ENCODE measurements at places on chromosomes 4 and X.

DNA sequence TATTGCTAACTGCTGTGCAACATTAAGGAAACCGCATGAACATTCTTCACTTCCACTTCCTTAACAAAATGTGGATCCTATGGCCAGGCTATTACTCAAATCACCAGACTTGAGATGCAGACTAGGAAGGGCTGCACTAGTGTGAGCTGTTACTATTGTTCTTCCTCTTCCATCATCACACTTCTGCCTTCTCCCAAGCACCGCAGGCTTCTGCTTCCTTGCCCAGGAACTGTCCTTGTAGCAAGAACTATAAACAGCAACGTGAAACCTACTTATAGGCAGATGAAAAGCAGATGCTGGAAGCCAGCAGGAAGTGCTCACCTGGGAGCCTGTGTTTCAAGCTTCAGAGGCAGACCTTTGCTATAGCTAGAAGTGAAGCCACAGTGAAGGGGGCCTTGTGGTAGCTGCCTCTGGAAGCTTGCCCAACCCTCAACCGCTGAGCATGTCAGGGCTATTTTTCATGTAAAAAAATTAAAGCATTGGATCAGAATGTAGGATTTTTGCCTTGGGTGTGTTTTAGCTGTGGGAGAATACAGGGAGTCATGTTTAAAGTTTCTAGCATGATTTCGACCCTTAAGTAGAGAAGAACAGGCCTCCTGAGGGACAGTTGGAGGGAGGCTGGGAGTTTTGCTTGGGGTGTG lies 43.9 kb downstream of the CLNK start:
- no peak for DNase-seq

GRCh38 chrX:67104982-67105757 lies 438.7 kb upstream of the AR start:
- no peak for DNase-seq

DNA sequence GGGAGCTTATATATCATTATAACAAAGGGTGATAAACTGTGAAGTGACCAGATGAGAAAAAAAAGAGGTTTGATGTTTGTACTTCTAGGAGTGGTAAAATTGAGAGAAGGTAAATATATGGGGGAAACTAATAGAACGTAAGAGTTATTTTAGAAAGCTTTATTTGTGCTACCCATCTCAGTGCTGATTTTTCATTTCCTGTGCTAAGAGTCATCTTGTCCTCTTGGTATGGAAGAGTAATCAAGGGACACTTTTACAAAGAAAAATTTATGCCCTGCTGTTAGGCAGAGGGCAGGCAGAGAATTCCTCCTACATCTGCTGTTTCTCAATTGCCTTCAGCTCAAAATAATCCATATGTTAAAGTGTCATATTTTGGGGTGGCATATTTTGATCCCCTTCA lies 49.6 kb upstream of the BMP2K start:
- peak; percentile 48 for DNase-seq

DNA sequence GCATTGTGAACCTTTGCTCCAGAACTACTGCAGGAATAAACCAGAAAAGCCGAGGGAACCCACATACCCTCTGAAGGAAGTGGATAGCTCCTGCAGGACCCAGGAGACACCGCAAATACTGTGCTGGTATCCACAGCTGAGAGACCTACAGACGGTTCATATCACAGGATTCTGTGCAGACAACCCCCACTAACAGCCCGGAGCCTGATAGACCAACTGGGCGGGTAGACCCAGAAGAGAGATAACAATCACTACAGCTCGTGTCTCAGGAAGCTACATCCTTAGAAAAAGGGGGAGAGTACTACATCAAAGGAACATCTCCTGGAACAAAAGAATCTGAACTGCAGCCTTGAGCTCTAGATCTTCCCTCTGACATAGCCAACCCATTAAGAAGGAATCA lies 150.8 kb downstream of the FRAS1 start:
- peak; percentile 22 for DNase-seq

DNA sequence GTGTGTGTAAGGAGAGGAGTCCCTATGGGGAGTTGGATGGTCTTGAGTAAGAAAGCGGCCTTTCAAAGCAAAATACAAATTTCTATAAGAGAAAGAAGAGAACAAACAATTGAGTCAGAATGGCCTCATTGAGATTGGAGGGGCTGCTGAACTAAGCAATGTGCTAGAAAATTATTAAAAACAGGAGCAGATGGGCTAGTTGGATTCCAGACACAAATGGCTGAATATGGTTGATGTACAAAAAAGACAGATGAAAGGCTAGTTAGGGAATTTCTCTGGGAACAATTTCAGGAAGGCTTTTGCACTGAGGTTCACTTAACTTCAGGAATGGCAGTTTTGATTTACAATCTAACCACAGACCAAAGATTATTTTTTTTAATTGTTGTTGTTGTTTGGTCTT lies 1806.8 kb upstream of the TENM3 start:
- DNase-seq: no peak

GRCh38 chr4:6491235-6491634 lies 18.8 kb upstream of the PPP2R2C start:
- DNase-seq: no peak

- DNase-seq: no peak
Observed at GRCh38 chrX:153372949-153373348, 28.2 kb downstream of the PNMA6E start.

DNA sequence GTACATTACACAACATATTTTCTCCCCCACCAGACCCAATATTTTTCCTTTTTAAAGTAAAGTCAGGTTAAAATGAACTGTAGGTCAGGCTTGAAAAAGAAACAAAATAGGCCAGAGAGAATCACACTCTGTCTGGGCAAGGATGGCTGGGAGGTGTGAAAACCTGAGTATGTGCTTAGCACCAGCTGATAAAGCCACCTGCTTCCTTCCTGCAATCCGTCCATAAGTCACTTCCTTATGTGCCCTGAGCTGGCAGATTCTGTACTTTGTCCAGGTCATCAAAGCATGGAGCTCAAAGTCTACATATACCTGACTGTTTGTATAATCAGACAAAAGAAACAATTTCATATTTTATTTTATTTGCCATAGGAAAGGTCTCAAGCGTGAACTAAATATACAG lies 37.7 kb downstream of the ANTXR2 start:
- DNase-seq: peak; percentile 38

- no peak for DNase-seq
Observed at GRCh38 chrX:10988653-10989052, 122.5 kb upstream of the HCCS start.

GRCh38 chr4:37995299-37995821 lies 35.2 kb downstream of the PTTG2 start:
- peak; percentile 13 for DNase-seq

DNA sequence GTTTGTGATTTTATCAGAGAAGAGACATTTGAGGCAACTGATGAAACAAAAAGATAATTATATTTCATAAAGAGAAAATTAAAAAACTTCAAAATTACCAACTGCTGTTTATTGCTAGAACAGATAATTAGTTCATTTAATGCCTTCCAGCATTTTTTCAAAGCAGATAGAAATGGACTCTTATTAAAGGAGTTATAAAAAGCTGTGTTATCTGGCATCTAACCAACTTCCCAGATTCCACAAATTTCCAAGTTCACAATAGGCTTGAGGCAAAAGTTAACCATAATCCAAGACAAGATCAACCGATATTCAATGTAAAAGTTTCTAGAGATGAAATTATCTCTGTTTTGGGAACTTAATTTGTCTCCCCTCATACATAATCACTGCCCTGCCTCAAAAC lies 152.4 kb downstream of the TSPAN5 start:
- DNase-seq: no peak

DNA sequence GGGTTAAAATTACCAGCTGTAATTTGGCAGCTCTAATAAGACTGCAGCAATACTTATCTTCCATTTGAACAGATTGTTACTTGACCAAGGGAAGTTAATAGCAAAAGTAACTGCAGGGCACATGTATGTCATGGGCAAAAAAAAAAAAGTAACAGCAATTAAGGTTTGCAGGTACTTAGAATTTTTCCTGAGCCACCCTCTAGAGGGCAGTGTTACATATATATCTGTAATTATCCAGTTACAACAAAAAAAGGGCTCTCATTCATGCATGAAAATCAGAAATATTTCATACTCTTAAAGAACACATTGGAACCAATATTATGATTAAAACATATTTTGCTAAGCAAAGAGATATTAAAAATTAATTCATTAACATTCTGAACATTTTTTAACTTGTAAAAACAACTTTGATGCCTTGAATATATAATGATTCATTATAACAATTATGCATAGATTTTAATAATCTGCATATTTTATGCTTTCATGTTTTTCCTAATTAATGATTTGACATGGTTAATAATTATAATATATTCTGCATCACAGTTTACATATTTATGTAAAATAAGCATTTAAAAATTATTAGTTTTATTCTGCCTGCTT lies 25.1 kb downstream of the XIAP start:
- DNase-seq: peak; percentile 67

DNA sequence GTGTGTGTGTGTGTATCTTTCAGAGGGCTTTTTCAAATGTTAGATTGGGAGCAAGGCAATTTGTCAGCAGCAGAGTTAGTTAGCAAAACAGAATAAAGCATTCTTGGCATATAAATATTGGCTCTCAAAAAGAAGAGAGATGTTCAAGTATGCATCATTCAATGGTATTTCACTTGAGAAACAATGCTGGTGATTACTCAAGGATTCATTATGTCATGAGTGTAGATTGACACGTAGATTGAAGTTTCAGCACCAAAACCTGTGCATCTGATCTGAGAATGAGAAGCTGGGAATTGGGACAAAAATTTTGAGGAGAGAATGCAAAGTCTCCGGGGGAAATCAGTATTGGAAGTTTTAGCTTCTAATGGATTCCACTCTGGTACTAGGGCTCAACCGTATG lies 241.4 kb downstream of the FRMPD4 start:
- no peak for DNase-seq

- DNase-seq: no peak
Observed at GRCh38 chr4:55258152-55258865, 87.7 kb upstream of the SRD5A3 start.

- no peak for DNase-seq
Observed at GRCh38 chr4:43242606-43243005, 350.1 kb downstream of the GRXCR1 start.

DNA sequence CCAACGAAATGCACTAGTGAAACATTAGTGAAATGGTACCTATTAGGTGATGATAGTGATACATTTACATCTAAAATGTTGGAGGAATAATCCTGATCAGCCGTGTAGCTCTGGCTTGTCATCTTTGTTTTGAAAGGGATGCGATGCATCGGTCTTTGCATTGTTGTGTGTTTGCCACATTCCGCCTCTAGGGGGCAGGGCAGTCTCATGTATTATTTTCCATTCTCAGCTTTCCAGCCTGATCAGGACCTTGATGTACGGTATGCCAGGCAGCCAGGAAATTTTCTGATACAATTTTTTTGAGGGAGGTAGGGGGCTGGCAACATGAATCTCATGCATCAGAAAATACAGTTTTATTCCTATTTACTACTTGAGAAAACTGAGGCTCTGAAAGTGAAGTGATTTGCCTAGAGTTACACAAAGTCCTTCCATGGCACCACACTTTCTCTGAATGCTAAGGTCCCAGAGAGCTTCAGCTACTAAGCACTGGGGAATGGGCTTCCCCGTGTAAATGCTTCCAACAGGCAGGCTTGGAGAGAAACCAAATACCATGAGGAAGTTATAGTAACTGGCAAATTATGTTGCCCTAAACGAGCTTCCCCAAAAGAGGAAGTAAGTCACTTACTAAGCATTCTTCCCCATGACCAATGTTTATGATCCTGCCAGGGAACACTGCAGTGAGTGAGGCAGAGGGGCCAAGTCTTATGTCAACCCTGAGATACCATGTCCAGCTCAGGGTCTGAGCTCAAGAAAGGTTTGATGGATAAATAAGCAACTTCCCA lies 31.8 kb upstream of the IQSEC2 start:
- DNase-seq: peak; percentile 86
